ENCODE measurements at places on chromosomes 4 and X.

DNA sequence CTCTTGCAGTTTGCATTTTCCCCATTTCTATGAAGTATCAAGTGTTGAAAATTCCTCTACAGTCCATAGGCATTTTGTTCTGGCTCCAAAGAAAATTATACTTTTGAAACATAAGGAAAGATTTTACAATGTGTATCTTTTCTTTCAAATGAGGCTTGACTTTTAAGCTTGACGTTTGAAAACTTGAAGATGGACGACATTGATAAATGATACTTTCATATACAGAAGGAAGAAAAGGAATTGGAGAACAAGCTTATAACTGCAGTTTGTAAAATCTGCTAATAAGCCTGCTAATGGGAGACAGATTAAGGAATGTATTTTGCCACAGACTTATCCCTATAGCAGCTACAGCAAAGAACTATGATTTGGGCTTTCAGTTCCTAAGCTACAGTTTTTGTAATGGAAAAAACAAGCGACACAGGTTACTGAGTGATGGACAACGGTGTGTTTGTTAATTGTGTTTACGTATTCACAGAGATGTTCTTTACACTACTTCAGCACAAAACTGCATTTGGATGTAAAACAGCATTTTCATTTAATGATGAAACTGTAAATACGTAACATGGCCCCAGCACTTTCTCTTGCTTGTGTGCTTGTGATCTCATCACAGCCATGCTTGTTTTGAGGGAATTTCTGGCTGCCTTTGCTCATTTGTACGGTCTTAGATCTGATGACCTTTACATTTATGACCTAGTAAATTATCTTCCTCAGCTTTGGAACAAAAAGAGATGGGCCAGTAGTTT, 83.2 kb upstream of the FAT1 start:
- no peak for DNase-seq

DNA sequence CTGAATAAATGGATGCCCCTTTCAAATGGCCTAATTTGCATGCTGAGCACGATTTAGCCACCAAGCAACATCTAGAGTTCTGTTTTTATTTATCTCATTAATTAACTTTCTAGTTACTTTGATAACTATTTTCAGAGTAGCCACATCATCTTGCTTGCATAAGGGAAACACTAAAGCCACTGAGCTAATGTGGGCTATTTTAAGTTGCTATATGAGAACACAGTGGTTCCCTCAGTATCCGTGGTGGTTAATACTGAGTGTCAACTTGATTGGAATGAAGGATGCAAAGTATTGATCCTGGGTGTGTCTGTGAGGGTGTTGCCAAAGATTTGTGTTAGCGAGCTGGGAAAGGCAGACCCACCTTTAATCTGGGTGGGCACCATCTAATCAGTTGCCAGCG, 25.4 kb upstream of the HPSE start:
- no peak for DNase-seq

DNA sequence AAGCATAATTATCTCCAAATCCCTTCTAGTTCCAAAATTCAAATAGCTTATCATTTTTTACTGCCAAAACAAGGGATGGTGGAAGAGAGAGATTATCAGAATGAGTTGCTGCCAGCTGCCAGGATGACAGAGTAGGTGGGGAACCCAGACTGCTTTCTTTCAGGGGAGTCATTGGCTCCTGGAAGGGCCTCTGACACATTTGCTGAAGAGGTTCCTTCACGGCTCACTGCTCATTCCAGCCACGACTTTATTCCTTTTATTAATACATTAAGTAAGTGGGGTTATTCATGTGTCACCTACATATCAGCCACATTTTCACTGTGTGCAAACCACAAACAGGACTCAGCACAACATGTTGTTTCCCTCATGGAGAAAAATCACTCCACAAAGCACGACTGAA, 12.7 kb upstream of the SMIM43 start:
- no peak for DNase-seq

DNA sequence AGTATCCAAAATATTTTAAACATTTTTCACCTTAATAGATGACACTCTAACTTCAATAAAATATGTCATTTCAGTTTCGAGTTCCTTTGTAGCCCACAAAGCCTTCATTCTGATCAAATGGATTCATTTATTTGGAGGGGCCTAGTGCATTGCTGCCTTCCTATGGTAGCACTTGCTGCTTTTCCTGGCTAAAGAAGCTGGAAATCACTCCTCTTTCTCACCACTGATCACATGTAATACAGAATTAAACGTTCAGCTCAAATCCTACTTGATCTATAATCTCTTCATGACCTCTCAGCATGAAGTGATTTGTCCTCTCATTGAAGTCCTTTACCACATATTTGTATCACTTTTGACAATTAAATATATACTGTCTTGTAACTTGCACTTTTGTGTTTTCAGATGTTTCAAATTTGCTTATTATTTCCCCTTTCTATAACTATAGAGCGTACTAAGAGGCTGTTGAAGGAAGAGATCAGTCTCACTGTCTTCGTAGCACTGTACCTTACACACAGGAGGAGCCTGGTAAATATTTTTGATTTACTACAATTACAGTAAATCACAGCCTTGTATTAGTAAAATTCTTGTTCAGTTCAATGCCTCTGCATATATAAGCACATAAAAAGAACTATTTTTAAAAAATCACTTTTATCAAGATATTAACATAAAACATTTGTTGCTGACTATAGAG, 555 bp downstream of the CFI start:
- DNase-seq = no peak

DNA sequence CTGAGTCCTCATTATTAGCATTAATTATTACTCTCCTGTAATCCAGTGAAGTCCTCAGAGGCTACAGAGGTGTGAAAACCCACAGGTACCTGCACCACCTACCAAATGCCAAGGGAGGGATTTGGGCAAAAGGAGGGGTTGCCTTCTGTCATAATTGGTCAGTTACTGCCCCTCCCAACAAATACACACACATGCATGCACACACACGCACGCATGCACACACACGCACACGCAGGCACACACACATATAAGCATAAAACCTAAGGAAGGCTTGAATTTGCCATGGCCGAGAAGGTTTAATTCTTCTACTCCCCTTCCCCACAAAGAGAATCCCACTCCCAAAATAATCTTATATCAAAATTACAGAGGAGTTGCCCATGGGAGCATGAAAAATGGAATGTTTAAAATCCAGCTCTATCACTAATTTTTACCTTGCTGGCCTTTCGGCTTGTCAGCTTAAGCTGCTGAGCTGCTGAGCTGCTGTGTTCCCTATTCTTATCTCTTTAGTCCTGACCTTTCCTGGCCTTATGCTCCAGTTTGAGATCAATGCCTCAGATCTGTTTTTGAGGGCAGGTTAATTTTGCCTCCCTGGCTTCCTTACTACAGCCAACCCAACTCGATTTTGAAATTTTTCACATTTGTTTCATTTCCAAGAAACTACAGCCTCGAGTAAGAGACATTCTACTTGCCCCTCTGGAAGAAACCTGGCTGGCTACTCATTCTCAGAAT, 95.0 kb downstream of the CAMK2D start:
- no peak for DNase-seq

- DNase-seq = no peak
These were observed 722 bp downstream of the FGF16 start for GRCh38 chrX:77447653-77448569.

DNA sequence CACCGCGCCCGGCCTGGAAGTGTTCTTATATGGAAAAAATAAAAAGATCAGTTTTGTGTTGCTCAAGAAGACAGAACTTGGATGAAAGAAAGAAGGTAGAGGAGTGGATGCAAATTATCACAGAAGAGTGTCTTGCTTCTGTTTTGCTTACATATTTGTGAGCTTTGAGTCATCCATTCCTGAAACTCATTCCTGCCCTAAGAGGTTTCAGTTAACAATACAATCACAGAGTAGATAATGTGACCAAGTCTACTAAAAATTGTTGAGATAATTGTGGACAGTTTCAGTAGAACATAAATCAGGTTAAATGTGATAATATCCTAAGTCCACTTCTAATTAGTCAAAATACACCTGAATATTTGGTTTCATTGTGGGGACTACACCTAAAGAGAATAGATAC, 26.4 kb upstream of the LRCH2 start:
- DNase-seq = no peak

DNA sequence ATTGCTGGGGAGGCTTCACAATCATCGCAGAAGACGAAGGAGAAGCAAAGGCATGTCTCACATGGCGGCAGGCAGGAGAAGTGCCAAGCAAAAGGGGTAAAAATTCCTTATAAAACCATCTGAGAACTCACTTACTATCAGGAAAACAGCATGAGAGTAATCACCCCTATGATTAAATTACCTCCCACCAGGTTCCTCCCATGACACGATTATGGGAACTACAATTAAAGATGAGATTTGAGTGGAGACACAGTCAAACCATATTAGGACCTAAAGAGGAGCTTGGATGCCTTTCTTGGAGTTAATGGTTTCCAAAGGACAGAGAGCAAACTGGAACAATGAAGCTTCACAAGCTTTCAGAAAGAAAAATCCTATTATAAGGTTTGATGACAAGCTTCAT, 168.4 kb upstream of the SMARCAD1 start:
- DNase-seq = no peak

DNA sequence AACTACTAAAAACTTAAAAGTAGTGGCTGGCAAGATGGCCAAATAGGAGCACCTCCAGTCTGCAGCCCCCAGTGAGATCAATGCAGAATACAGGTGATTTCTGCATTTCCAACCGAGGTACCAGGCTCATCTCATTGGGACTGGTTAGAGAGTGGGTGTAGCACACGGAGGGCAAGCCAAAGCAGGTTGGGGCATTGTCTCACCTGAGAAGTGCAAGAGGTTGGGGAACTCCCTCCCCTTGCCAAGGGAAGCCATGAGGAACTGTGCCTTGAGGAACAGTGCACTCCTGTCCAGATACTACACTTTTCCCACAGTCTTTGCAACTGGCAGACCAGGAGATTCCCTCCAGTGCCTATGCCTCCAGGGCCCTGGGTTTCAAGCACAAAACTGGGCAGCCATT, 311.1 kb downstream of the PAPSS1 start:
- DNase-seq = no peak
